ENCODE measurements at places on chromosomes 6 and 20.
A peak's percentile ranks its signal among the peaks of the same experiment; 100 is the strongest.

GRCh38 chr20:55805138-55805537 is 200.2 kb downstream of the CBLN4 start:
- no peak for DNase-seq

GRCh38 chr20:20079102-20079784 is 26.9 kb downstream of the CFAP61 start:
- no peak for DNase-seq

- DNase-seq, result no peak
Measured at GRCh38 chr6:87251225-87251624, 71.2 kb upstream of the SMIM8 start.

DNA sequence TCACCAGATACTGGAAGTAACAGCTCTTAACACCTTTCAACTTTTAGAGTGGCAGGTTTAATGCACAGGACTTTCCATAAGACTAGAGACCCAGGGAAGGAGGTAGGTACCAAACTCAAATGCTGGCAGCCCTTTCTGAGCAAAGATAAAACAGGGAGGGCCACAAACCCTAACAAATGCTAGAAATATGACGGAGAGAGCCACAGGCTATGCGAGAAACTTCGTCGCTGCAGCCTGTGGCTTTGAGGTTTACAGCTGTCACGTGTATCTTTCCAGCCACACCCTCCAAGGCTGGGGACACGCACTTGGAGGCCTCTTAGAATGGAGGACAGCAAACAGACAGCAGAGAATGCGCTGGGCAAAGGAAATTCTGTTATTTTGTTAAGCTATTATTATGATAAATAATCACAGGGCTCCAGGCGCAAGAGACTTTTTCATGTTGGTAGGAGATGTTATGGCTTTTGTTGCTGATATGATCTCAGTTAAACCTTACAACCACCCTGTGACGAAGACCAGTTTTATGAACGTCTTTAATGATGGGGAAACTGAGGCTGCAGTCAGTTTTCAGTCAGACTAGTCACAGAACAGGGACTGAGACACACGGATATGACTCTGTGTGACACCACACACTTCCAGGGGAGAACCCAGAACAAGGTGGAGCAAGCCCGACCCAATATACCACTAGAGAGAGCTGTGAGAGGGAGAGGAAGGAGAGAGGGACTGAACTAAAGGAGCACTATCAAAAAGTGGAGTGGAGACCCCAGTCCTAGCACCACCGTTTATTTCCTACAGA is 2.0 kb downstream of the TRAM2 start:
- DNase-seq, result no peak

GRCh38 chr6:166441325-166442078 is 58.8 kb upstream of the MPC1 start:
- no peak for DNase-seq

- no peak for DNase-seq
Measured at GRCh38 chr6:146781836-146782235, 183.1 kb downstream of the ADGB start.

DNA sequence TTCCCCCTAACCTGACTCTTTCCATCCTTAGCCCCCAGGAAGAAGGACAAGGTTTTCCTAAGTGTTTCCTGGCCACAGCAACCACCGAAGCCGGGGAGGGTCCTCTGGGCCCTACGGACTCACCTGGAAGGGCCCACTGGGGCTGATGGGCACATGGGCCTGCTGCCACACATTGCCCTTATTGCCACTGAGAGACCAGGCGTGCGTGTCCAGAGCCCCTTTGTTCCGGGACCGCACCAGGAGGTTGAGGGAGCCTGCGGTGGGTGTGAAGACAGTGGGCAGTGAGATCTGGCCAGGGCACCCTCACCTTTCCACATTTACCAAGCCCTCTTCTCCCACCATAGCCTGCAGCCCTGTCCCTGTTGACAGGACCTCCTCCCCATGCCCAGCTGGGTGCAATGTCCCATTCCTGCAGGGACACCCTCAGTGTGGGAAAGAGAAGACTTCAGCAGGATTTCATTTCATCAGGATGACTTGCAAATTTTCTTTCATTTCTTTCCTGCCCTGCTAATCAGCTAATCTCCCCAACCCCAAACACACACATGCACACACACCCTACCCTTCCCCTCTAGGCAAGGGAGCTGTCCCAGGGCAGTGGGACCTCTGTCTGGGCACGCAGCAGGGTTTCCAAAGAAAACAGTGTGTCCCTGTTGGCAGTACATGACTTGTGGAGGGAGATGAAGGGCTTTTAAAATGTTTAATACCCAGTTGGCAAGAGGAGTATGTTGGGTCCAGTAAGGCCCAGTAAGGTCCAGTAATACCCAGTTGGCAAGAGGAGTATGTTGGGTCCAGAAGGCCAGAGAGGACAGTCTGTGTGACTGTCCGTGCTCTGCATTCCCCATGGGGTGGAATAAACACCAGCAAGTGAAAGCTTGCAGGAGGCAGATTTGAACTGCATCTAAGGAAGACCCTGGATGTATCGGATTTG is 59.0 kb downstream of the MDGA1 start:
- no peak for DNase-seq

DNA sequence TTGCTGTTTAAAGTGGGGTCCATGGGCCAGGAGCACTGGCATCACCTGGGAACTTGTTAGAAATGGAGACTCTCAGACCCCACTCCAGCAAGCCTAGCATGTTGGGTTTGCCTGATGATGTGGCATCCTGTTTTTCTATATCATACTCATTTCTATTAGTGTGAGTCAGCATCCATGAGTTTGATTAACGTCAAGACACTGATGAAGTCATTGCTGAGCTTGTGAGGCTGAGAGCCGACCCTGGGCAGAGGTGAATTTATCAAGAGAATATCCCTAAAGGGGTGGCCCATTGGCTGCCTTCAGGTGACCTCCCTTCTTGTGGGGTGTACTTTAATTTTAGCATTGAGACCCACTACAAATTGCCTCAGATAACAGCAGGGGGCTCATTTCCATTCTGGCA is 43.4 kb upstream of the RNF144B start:
- DNase-seq, result no peak

GRCh38 chr6:41445261-41445660 is 100.9 kb upstream of the FOXP4 start:
- no peak for DNase-seq

GRCh38 chr20:41664584-41664983 is 46.4 kb upstream of the CHD6 start:
- no peak for DNase-seq

DNA sequence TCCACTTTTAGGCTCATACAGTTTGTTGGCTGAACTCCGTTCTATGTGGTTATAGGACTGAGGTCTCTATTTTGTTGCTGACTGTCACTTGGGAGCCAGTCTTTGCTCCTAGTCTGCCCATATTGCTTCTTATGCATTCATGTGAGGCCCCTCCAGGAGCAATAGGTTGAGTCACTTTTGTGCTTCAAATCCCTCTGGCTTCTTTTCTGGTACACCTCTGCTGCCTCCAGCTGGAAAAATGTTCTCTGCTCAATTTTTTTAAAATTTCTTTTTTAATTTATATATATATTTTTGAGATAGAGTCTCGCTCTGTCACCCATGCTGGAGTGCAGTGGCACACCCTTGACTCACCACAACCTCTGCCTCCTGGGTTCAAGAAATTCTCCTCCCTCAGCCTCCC is 42.7 kb upstream of the NOX3 start:
- DNase-seq, result no peak

- DNase-seq, result no peak
Measured at GRCh38 chr20:50932016-50932485, 814 bp upstream of the ADNP start.

GRCh38 chr6:159099276-159099675 is 54.5 kb upstream of the TAGAP start:
- DNase-seq, result no peak

DNA sequence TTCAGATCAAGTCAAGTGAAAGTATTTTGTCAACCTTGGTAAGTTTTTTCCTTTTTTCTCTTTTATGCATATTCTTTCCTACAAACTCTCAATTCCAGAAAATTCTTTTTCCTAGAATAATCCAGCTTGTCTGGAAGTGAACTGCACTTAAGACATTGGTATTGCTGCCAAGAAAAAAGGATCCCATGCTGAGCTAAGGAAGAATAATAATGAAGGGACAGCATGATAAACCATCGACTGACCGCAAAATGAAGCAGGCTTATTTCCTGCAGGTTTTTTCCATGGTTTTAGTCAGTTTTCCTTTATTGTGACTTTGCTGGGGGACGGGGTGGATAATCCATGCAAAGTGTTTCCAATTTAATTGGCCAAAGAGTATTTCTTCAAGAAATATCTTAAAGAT is 857.6 kb upstream of the SLC35B3 start:
- no peak for DNase-seq

GRCh38 chr6:138531387-138531786 is 32.1 kb upstream of the NHSL1 start:
- no peak for DNase-seq

GRCh38 chr6:111406200-111406721 is 76.8 kb downstream of the REV3L start:
- DNase-seq, result no peak

- no peak for DNase-seq
Measured at GRCh38 chr6:4858194-4859015, 82.2 kb downstream of the CDYL start.

DNA sequence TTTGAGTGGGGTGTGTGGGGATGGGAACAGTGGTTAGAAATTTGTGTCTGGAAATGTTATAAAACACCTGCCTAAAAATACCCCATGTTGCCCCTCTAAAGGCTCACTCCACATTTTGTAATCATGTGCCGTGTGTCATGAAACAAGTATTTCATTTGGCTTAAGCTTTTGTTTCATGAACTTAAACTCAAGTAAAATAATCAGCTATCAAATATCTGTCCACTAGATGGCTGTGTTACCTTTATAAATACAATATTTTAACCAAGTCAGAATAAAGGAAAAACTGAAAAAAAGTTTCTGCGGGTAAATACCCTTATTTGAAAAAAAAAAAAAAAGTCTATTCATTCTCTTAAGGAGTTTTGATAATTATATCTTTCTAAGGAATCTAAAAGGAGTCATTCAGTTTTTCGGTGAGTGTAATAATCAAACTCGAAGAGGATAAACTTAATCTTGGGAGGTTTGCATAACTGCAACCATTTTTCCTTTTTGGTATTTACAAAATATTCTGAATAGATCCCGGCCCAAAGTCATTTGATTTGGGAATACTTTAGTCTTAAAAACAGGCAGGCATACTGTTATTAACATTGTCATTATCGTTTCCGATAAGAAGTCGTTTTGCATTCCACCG is 29.9 kb upstream of the MTRF1L start:
- no peak for DNase-seq

DNA sequence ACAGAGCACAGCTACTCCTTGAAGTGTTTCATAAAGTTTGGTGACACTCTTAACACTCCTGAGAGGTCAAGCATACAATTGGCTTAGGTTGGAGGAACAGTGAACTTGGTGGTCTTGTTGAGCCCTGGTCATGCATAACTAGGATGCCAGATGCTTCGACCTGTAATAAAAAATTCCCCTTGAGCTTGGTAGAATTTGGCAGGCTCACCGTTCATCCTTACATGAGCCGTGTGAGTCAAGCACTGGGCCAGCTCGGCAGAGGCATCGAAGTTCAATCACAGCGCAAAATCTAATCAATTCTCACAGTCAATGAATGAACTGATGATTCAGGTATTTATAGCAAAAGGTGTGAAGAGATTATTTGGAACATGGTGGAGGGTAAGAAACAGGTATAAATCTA is 33.7 kb downstream of the CYP24A1 start:
- DNase-seq, result no peak

DNA sequence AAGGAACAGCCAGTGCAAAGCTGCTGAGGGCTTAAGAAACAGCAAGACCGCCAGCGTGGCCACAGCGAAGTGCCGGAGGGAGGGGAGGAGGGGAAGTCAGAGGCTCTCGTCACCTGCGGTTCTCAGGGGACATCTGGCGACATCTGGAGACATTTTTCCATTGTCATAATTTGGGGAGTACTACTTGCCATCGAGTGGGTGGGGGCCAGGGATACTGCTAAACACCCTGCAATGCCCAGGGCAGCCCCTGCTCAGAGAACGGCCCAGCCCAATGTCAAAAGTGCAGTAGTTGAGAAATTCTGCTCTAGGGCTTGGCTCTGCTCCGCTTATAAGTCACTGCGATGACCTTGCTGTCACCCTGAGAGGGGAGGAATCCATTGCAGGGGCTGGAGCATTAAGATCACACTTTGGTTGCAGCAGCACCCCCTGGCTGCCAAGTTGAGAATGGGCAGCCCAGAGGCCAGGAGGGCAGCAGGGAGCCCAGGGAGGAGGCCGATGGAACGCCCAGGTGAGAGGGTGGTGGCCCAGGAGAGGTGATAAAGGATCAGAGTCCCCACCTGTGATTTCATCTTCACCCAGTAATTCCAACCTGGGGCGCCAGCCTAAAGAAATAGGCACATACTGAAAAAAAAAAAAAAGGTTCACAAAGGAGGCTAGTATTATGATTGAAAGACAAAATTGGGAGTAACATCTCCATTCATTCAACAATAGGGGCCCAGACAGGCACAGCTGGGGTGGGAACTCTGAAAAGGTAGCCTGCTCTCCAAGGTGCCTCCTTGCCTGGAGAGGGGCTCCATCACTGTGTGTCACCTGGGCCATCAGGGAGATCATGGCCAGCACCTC is 218.2 kb downstream of the BMP7 start:
- peak; percentile 76 for DNase-seq

GRCh38 chr20:37426106-37426505 is 80.2 kb downstream of the SRC start:
- no peak for DNase-seq

GRCh38 chr6:47897247-47897646 is 115.4 kb downstream of the OPN5 start:
- no peak for DNase-seq

DNA sequence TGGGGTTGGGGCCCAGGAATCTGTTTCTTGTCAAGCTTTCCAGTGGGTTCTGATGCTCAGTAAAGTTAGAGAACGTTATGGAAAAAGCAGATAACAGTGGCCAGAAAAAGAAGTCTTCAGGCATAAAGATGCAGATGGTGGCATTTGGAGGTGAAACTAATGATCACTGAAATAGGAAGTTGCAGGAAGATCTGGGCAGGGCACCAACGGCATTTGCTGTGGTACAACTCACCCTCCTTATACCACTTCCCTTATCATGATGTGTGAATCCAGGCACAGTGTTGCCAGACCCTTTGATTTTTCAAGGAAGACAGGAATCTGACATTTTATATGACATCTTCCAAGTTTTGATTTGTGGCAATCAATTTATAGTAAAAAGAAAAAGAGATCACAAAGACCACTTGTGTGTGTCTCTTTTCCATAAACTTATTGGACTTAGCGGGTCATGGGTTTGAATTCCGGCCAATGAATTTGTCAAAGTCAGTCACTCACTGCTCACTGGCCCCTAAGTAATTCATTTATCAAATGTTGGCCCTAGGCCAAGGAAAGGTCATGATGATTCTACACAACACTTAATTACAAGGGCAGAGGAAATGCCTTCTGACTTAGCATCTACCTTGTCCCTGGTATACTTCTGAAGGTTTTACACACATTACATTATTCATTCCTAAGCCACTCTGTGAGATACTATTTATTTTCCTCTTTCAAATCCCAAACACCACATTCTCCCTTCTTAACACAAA is 37.6 kb downstream of the LAMP5 start:
- no peak for DNase-seq

GRCh38 chr6:108118810-108119768 is 44.5 kb upstream of the OSTM1 start:
- peak; percentile 69 for DNase-seq

- no peak for DNase-seq
Measured at GRCh38 chr6:119938752-119939151, 589.2 kb upstream of the MAN1A1 start.

- no peak for DNase-seq
Measured at GRCh38 chr20:50195524-50196120, 5.0 kb downstream of the CEBPB start.

- no peak for DNase-seq
Measured at GRCh38 chr20:45347297-45347935, 808 bp downstream of the SDC4 start.

GRCh38 chr6:137323860-137324259 is 104.7 kb upstream of the IFNGR1 start:
- DNase-seq, result no peak
